NCI-H226 (cell line): ENCODE measurements at places on chromosomes 7 and 10.

- no peak for DNase-seq
Observed at GRCh38 chr7:12573885-12574284, 3.4 kb downstream of the SCIN start.

- DNase-seq, result peak; percentile 9
Observed at GRCh38 chr7:130732980-130733930, 752 bp downstream of the KLF14 start.

- DNase-seq, result no peak
Observed at GRCh38 chr10:28250782-28251181, 52.1 kb downstream of the MPP7 start.

- no peak for DNase-seq
Observed at GRCh38 chr10:66805612-66806011, 120.2 kb upstream of the LRRTM3 start.

DNA sequence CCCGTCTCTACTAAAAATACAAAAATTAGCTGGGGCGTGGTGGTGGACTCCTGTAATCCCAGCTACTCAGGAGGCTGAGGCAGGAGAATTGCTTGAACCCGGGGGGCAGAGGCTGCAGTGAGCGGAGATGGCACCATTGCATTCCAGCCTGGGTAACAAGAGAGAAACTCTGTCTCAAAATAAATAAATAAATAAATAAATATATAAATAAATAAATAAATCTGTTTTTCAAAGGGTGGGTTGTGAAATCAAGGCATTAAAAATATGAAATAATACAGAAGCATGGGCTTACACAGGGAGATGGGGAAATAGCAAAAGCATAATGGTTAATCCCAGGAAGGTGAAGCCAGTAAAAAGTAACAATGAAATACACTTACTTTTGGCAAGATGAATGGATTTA, 93.9 kb downstream of the LYZL2 start:
- DNase-seq, result no peak

GRCh38 chr10:87661861-87662785, 2.4 kb downstream of the PAPSS2 start:
- DNase-seq, result peak; percentile 59

DNA sequence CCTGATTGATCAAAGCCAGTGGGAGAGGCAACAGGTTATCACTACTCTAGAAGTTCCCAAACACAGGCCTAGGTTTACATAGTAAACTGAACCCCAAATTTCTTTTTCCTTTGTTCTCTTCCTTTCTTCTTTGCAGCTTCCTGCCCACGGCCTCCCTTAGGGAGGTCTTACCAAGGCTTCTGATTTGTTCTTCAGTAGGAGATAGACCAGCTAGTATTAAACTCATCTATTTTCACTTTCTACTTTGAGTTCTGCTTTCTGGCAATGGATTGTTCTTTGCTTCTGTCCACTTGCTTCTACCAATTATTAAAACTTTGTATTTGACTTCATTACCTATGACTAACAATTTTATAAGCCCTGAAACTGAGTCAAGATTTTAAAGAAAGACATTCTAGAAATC, 251.2 kb upstream of the FZD1 start:
- DNase-seq, result no peak

DNA sequence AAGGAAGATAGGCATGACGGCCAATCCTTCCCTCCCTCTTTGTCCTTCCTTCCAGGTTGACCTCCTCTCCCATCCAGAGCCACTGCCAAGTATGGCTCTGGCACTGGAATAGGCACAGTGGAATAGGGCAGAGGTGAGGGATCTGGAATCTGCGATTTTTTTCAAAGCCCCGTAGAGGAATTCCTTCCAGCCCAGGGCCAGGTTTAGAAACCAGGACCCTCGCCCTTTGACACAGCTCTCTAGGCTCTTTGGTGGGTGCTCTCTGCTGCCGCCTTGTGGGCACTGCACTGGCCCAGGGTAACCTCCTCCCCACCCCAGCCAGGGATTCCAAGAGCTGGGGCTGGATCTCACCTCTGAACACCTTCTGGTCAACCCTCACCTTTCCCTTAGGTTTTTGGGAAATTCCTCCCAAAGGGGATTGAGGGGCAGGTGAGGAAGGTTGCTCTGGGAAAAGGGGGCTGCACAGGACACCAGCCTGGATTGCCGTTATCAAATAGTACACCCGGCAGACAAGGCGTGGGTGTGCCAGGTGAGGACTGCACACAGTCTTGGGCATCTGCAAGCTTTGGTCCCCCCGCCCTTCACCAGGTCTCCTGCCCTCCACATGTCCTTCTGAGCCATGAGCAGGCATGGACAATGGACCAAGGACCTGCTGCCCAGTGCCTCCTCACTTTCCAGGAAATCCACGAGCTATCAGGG, 22.8 kb downstream of the C10orf105 start:
- peak; percentile 34 for DNase-seq

- no peak for DNase-seq
Observed at GRCh38 chr10:98463976-98464754, 17.4 kb upstream of the HPS1 start.

DNA sequence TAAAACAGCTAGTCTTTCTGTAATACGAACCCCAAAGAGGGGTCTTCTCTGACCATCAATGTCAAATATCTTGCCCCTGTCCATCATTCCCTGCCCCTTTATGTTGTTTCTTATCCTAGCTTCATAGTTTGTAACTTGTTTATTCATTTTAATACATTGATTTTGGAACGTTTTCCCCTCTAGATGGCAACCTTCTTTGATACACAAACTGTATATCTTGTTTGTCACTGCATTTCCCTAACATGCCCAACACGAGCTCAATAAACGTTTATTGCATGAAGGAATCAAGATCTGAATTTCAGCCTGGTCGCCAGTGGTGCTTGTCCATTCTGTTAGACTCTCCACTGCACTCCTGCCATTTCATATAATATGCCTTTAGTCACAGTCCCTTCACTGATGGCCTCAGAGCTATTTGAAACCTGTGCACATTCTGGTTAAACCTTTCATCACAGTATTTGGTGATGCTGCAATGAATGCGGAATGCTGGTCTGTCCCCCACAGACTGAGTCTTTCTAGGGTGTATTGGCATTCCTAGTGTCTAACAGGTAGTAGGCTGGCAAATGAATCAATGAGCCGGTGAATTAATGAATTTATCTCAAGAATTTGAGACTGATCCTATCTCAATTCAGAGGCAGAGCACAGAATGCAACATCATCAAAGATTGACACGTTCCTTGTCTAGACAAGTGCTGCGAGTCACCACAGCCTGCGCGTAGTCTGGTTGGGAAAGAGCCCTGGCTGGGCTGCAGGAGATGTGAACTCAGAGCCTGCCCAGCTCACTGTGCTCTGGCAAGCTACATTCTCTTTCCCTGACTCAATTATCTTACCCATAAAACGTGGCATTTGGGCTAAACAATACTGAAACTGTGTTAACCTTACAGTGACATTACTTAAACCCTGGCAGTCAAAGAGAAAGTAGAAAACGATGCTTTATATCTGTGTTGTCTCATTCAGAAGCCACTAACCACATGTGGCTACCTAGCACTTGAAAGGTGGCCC, 55.2 kb upstream of the FRMD4A start:
- DNase-seq, result peak; percentile 92

GRCh38 chr10:52256832-52257691, 57.0 kb upstream of the DKK1 start:
- DNase-seq, result peak; percentile 53

DNA sequence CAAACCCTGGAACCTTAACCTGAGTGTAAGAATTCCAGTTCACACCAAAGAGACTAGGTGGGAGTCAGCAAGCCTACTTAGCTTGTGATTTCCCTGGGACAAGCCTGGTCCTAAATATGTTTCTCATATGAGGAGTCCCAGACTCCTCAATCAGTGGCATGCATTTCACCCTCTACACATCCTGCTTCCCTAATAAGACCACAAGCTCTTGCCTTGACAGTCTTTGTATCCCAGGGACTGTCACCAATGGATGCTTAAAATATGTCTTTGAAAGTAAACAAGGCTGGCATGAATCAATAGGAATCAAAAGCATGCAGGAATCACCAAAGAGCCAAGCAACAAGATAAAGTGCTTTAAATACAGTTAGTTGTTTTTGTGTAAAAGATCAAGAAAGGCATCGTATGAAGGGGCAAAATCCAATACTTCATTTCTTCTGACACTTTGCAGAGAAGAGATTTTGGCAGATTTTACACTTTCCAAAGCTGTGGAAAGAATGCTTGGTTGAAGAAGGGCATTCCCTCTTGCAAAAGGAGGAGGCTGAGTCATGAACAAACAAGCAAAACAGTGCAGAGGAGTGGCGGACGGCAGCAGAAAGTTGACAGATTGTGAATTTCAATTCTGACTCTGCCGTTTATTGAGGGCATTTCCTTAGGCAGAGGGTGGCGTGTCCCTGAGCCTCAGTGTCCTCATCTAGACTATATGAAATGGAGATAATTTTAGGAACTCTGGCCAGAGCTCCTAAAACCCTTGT, 8.5 kb upstream of the NFE2L3 start:
- peak; percentile 77 for DNase-seq

DNA sequence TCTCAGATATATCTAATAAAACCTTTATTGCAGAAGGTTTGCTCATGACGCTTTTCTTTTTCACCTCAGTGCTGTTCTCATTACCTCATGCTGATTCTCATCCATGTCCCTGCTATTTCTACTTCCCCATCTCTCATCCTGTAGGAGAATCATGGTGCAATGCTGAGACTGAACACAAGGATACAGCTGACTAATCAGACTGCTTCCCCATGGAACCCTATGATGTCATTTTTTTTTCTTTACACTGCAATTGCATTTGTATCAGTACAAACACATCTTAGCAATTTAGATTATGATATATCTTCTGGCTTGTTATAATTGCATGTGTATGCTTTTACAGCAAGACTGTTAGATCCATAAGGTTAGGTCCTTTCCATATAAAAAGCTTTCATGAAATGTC, 93.7 kb downstream of the SEMA3A start:
- DNase-seq, result peak; percentile 56

DNA sequence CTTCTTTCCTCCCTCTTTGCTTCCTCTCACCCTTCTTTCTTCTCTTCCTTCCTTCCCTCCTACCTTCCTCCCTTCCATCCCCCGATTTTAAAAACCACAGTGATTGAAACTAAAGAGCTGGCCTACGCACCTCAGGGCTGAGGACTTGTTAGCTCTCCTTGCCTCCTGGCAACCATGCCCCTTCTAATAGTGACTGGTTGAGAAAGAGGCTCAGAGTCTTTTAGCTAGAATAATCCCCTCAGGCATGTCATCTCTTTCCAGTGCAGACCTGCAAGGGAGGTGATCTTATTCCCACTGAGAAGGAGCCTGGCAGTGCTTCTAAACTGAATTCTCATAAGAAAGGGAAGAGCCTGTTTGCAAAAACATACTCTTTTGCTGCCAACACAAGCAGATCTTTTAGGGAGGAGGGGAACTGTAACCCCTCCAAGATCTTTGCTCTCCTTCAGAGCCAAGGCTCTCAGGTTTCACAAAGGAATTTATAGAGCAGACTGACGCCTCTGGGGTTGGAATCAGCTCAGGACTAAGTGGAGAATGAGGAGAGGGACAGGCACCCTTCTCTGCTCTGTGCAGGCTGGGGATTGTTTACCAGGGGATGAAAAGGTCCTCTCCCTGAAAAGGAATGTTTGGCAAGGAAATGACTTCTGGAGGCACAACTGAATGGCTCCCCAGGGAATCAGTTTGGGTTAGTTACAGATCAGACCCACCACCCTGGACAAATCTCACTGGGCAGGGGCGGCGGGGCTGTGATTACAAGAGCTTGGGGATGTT, 9.4 kb upstream of the ANKRD1 start:
- DNase-seq, result peak; percentile 82

- no peak for DNase-seq
Observed at GRCh38 chr7:117446220-117446815, 19.0 kb upstream of the ASZ1 start.

DNA sequence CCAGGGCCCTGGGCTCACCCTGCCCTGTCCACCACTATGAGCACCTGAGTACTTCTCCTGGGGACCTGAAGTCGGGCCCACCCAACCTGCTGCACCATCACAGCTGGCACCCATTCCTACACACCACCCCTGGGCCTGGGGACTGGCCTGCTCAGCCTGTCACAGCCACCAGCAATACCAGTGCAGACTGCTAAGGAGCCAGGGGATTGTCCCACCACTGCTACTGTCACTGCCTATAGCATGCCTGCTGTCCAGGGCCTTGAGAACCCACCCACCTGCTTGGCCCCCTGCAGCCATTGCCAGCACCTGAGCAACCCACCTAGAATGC, 624.8 kb upstream of the FOXK1 start:
- DNase-seq, result no peak

DNA sequence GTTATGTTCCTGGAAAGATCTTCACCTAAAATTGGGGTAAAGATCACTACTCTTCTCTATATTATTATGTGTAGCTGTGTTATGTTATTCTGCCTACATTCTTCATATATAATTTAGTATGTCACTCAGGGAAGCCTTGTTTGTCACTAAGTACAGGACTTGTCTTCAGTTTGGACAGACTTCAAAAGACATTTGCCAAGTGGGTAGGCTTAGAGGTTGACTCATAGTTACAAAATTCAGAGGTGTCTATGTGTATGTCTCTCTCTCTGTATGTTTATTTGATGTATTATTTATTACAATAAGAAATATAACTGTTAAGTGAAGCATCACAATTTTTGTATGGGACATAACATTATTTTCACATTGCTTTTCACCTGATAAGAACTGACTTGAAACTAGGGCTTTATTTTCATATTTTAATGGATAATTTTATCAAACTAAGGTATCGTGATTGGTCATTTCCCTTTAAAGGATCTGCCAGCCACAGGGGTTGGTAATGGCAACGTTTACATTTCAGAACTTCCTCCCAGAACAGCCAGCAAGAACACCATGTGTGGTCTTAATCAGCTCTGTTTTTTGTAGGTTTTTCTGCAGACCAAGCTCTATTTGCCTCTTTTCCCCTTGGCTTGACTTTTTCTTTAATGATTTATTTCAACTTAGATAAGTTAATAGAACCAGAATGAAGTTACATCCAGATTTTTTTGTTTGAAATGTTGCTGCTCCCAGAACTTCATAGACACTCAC, 262.1 kb upstream of the CACNA2D1 start:
- no peak for DNase-seq

DNA sequence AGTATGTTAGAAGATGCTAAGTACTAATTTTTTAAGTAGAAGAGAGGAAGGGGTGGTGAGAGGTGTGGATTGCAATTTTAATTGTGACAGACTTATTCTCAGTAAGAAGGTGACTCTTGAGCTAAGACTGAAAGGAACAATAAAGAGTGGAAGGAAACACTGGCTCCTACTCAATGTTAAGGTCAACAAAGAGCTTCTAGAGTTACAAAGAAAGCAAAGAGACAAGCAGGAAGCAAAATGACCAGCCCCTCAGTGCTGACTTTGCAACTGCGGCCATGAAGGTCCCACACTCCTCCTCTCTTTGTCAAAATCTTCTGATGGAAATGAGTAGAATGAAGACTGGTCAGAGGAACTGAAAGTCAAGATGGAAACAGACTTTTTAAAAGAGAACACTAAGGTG, 79.9 kb upstream of the FOXI2 start:
- DNase-seq, result no peak

- no peak for DNase-seq
Observed at GRCh38 chr10:100359030-100359432, 12.0 kb downstream of the SCD start.

- DNase-seq, result no peak
Observed at GRCh38 chr10:83983578-83984255, 155.6 kb upstream of the GHITM start.

GRCh38 chr7:99014113-99014985, 129.6 kb downstream of the SMURF1 start:
- no peak for DNase-seq

- no peak for DNase-seq
Observed at GRCh38 chr10:70435241-70436085, 6.0 kb downstream of the NODAL start.

- DNase-seq, result no peak
Observed at GRCh38 chr7:40579401-40579800, 444.6 kb downstream of the SUGCT start.

GRCh38 chr7:142508251-142508650, 241.0 kb upstream of the PRSS1 start:
- no peak for DNase-seq
